Stimulated activated CD4-positive, alpha-beta T cell treated with anti-CD3 and anti-CD28 coated beads, Interleukin-1b, Interleukin-23, amount 100 ng/mL, for 1 hour (primary cell): ENCODE measurements at places on chromosomes 1 and 21.

DNA sequence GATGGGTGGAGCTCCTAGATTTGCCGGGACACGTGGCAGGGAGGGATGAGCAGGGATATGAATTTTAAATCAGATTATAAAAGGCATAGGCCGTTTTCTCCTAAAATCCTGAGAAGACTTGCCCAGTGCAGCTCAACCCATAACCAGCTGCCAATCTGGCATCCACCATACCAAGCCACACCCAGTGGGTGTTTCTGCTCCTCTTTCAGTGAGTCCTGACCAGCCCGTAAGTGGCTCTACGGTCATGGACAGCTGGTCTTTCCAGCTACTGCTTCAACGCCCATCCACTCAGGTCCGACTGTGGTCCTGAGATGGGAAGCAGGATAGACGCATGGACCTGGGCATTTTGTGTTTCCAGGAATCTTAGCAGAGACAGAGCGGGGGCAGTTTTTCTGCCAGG lies 107.2 kb downstream of the LAMC2 start:
- no peak for DNase-seq

DNA sequence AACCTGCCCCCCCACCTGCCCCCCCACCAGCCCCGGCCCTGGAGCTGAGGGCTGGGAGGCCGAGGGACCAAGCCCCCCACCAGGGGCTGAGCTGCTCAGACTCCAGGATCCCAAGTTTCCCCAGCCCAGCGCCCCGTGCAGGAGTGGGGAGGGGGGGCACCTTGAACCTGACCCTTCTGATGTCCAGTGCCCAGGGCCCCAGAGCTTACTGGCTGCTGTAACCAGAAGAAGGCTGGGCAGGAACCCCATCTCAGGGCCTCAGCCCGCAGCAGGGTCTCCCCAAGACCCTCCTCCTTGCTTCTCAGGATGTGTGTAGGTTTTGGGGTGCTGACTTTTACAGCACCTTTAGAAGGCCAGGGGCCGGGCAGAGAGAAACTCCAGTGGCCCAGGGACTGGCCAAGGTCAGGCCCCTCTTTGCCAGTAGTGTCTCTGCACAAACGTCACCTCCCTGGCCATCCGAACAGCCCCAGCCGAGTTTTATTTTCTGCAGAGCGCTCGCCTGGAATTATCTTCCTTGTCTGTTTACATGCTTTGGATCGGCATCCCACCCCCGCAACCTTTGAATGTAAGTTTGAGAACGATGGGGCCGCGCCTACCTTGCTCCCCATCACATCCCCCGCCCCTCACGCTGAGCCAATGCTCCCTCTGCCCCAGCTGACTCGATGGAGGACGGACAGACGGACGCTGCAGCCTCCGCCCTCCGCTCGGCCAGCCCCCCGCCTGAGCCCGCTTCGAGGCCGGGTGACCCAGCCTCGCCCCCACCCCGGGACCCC lies 70.1 kb upstream of the CASZ1 start:
- DNase-seq: no peak

DNA sequence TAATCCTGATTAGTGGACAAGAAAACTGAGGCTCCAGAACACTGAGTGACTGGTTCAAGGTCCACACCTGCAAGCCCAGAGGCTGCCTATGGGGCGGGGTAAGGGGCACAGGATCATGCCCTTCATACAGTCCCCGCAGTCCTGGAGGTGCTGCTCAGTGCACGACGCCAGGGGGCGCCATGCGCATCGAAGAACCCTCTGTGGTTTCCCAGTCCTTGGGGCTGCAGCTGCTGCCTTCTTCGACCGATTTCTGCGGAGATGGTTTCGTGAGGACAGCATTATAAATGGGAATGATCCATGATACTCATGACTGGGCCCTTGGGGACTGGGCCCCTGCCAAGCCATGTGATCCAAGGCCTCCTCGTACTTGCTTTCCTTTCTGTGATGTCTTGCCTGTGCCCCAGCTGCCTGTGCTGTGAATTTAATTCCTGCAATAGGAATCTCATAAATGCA lies 37.1 kb upstream of the ARHGEF10L start:
- DNase-seq: no peak

DNA sequence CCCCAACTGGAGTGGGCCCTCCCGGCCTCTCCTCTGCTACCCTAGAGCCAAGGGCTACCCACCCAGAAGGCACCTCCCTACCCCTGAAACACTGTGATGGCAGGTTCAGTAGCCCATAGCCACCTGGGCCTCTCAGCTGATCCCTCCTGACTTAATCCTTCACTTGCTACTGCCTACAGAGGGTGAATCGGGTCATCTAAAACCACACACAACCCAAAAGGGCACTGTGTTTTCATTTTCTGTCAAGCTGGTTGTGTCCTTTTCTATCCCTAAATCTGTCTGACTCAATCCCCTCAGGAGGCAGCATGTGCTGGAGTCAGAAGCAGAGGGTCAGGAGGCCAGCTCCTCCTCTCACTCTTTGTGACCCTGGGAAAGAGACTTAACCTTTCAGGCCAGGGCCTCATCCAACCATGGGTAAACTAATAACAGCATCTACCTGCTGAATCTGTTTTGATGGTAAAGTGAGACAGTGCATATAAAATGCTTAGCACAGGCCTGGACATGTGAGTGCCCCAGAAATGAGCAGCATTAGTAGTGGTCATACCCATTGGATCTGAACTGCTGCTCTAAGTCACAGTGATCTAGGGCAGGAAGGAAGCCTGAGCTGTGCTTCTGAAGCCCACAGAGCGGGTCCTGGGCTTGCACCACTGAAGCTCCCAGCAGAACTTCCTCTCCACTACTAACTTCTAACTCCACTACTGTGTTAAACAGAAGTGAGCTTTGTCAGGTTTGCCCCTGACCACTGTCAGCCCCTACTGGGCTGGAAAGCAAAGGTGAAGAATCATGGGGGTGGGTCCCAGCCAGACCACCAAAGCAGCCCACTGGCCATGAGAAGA lies 11.0 kb downstream of the PMVK start:
- DNase-seq: no peak

GRCh38 chr1:205692423-205692822 lies 12.1 kb upstream of the SLC45A3 start:
- DNase-seq: no peak

GRCh38 chr1:70041317-70042045 lies 163.9 kb downstream of the LRRC40 start:
- no peak for DNase-seq

GRCh38 chr21:45541221-45542039 lies 810 bp downstream of the SLC19A1 start:
- peak; percentile 58 for DNase-seq

GRCh38 chr1:58893257-58893869 lies 109.5 kb upstream of the JUN start:
- DNase-seq: no peak

DNA sequence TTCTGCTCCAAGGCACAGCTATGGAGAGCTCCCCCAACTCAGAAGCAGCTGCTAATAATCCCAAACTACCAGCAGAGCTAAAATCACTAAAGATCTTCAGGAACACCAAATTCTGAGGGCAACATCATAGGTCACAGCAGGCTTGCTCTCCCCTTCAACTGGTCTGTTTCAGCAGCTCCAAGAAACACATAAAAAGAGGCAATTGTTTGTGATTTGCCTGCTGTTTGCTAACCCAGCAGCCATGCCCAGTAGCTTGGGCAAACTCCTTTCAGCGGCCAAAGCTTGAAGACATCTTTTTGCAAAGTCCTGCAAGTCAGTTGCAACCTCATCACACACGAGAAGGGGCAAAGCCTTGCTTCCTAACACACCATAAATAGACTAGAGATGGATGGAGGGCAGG lies 8.9 kb downstream of the ERI3 start:
- no peak for DNase-seq

GRCh38 chr1:193658691-193659090 lies 472.3 kb upstream of the B3GALT2 start:
- no peak for DNase-seq

- no peak for DNase-seq
Measured at GRCh38 chr1:58401991-58402390, 144.5 kb downstream of the OMA1 start.

DNA sequence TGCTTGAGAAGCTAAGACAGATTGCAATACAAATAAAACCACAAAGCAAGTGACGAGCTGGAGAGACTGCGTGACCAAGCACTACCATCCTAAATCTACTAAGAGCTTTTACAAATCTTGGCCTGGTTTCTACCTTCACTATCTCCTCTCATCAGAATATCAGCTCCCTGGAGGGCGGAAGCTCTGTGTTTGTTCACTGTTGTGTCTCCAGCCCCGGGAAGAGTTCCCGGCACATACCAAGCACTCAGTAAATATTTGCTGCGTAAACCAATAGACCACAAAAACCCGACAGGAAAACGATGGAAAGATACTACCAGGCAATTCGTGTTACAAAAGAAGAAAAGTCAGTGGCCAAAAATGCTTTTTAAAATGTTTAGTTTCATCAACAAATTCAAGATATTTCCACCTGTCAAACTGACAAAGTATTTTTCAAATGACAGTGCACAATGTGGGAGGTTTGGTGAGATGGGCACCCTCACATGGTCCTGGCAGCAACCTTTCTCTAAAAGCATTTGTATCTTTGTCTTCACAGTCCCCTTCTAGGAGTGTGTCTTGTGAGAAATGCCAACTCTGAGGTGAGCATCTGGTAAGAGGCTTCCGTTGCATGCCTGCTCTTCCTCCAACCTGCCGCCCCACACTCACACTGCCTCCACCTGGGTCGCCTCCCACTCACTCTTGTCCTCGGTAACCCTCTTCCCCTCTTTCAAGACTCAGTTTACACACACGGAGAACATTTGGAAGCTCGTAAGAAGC lies 34.7 kb downstream of the SLC1A7 start:
- DNase-seq: no peak

GRCh38 chr1:178397678-178398077 lies 99.1 kb downstream of the CLEC20A start:
- no peak for DNase-seq

- DNase-seq: no peak
Measured at GRCh38 chr1:34695580-34695979, 59.3 kb upstream of the GJB5 start.

GRCh38 chr1:3630914-3631313 lies 6.1 kb downstream of the TPRG1L start:
- DNase-seq: no peak

GRCh38 chr1:19205845-19206244 lies 4.2 kb downstream of the UBR4 start:
- no peak for DNase-seq

- no peak for DNase-seq
Measured at GRCh38 chr21:42468491-42469131, 27.4 kb downstream of the RSPH1 start.

DNA sequence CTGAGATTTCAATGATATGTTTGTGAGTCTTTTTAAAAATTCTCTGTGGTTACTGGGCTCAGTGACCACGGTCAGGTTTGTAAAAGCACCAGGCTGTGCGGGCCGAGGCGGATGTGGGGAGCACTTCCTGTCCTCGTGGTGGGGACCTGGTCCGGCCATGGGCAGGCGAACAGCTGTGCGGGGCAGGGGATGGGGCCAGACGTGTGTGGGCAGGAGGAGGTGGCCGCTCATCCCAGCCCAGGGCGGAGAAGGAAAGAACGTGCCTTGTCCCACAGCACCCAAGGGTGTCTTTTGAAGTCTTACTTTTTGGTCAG lies 5.2 kb upstream of the OXCT2 start:
- DNase-seq: no peak

GRCh38 chr1:215064327-215064726 lies 18.2 kb upstream of the KCNK2 start:
- no peak for DNase-seq

GRCh38 chr1:41498391-41498790 lies 13.9 kb upstream of the EDN2 start:
- no peak for DNase-seq

- no peak for DNase-seq
Measured at GRCh38 chr1:28074892-28075511, 13.4 kb downstream of the EYA3 start.

DNA sequence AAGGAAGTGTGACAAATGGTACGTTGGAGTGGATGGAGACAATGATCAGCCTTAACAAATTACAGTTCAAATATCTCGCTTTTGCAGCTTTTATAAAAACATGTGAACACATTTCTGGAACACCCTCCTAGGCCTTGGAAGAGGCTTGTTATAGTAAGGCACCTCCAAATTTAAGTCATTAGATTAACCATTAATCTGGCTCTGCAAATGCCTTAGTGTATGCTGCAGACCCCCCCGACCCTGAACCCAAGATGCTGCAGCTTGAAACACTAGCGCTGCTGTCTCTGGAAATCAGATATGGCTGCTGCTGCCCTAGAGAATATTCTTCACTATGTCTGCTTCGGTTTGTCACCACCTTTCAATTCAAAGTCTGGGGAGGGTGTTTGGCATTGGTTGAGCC lies 196.4 kb downstream of the MIS18A start:
- no peak for DNase-seq

DNA sequence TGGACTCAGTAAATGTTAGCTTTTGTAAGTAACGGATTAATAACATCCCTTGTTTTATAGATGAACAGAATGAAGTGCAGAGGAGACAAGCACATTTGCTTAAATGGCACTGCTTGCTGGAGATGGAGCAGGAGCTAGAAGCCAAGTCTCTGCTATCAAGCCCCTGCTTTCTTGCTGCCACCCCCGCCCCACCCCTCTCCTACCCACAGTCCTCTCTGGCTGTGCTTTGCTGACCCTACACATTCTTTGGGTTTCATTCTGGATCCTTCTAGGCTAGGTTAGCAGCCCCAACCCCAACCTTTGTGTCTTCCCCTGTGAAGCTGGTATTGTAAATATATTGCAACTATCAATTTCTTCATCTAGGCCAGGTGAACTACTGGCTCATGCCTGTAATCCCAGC lies 77.5 kb upstream of the CAPZB start:
- no peak for DNase-seq

GRCh38 chr1:12290828-12291227 lies 61.0 kb downstream of the VPS13D start:
- no peak for DNase-seq

DNA sequence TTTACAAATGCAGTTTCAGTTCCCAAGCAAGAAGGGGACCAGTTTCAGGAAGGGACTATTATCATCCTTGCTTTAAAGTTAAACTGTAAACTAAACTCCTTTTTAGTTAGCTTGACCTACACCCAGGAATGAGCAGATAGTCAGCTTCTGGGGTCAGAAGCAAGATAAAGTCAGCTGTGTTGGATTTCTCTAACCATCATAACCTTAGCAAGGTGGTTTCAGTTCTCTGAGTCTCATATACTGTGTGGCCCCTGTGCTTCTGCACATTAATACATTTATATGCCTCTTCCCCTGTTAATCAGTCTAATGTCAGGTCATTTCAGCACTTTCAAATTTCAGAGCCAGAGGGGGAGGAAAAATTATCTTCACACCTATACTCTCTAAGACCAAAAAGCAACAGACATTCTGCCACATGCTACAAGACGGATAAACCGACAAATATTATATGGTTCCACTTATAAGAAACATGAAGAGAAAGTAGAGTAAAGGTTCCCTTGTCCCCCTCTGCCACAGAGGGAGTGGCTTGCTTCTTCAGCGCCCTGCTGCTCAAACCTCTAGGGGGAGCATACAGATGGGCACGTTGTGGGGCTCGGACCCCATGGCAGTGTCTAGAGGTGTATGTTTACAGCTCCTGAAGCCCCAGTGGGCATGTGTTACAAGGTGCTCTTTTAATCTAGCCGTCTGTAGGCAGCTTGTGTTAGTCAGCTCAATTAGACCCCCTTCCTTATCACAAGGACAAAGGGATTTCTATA lies 89.1 kb downstream of the SMYD3 start:
- DNase-seq: no peak

GRCh38 chr1:31797216-31797615 lies 18.6 kb downstream of the SPOCD1 start:
- DNase-seq: no peak

GRCh38 chr1:47533793-47534328 lies 96.0 kb downstream of the FOXD2 start:
- DNase-seq: no peak
